ENCODE measurements at places on chromosomes 5 and 9.
A peak's percentile ranks its signal among the peaks of the same experiment; 100 is the strongest.

DNA sequence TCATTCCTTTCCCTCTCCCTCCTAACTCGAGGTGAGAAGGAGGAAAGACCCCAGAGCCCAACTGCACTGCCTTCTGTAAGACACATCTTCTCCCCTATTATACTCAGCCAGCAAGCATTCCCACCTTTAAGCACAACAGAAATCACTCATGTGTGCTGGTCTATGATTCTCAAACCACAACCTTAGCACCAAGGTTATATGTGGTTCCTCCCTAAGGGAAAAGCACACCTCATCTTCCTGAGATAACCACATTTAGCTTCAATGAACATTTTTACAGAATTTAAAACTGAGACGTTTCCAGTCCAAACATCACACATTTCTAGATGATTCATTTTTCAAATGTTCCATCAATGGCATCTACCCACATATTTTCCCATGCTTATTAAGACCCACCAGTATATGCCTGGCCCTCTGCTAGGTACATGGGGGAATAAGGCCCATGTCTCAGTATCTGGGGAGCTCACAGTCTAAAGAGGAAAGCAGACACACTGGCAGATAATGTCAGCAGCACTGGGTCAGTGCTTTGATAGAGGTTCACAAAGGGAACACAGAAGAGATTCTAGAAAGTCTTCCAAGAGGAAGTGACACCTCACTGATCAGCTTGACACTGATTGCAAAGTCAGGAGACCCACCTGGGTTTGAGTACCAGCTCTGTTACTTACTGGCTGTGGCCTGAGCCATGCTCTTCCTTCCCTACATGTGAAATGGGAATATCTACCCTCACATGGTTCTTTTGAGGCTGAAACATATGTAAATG, 245.4 kb downstream of the DENND1A start:
- no peak for DNase-seq

- peak; percentile 29 for DNase-seq
These were observed 25.3 kb upstream of the LRRTM2 start for GRCh38 chr5:138900281-138900965.

DNA sequence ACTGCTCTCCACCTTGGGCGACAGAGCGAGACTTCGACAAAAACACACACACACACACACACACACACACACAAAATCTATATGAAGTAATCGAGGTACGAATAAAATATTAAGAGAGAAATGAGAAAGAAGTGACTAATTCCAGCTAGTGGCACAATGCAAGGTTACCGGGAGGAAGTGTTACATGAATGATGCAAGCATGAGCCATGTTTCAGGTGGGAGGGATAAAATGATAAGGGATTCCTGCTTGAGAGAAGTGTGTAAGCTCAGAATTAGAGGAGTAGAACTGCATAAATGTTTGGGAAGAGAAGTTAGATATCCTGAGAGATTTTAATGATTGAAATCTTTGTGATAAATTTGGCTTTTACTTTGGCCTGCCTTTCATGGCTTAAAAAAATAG, 18.8 kb downstream of the HAPLN1 start:
- no peak for DNase-seq

- DNase-seq = no peak
These were observed 102.5 kb upstream of the CDH10 start for GRCh38 chr5:24747327-24747726.

DNA sequence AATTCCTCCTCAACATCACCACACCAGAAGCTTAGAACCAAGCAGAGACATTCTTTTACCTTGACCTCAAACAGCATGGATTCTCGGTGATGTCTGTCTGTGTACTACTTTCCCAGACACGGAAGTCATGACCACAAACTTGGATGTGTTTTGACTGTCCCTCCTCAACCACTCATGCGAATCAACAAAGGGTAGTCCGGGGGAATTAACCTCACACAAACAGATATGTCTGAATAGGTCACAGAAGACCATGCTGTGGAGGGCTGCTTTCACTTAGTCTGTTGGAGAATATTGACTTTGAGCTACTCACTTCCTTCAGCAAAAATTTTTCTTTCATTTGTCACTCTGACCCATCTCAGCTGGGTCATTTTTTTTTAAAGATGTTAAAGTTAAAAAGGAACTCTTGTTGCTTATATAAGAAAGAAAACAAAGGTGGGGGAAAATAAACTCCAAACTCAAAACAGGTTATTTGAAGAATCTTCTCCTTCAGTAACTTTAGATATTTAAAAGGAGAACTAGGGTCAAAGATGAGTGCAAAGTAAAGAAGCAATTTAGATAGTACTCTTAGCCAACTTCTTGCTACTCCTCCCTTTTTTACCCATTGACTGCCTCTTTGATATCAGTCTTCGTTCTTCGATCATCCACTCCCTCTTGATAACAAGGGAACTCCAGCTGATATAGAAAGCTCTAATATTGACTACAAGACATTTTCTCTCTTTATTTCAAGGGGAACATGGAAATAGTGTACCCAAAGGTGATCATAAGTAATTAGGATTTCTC, 343.4 kb upstream of the CDH6 start:
- DNase-seq = no peak

DNA sequence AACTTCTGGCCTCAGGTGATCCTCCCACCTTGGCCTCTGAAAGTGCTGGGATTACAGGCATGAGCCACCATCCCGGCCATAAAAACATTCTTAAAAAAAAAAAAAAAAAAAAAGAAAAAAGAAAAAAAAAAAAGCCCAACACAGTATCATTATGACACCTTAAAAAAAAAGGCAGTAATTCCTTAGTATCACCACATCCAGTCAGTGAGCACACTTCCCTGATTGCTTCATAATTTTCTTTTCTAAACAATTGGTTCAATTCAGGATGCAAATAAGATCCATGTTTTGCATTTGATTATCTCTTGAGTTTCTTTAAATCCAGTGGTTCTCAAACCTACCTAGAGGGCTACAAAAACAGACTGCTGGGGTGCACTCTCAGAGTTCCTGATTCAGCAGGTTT, 182.5 kb downstream of the CDK5RAP2 start:
- no peak for DNase-seq

DNA sequence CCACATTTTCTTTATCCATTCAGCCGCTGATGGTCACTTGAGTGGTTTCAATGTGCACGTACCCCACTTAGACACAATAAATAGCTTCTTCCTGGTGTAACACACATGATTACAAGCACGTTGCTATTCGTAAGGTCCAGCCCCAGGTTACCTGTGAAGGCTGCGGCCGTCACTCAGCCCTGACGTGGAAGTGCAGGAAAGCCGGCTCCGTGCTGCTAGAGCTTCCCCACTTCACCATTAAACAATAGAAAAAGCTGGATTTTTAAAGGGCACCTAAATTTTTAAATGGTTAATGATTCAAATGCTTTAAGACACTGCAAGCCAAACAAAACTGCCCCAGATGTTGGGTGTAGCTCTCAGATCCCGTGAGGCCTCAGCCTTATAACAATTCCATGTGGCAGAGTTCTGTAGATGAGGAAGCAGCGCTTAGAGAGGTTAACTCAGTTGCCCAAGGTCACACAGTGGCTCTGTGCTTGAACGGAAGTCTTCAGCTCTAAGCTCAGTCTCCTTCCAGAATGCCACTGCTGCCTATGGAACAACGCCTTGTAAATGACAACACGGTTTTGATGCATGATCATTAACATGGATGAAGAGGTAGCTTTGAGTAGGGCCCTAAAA, 125.7 kb downstream of the COL23A1 start:
- no peak for DNase-seq

DNA sequence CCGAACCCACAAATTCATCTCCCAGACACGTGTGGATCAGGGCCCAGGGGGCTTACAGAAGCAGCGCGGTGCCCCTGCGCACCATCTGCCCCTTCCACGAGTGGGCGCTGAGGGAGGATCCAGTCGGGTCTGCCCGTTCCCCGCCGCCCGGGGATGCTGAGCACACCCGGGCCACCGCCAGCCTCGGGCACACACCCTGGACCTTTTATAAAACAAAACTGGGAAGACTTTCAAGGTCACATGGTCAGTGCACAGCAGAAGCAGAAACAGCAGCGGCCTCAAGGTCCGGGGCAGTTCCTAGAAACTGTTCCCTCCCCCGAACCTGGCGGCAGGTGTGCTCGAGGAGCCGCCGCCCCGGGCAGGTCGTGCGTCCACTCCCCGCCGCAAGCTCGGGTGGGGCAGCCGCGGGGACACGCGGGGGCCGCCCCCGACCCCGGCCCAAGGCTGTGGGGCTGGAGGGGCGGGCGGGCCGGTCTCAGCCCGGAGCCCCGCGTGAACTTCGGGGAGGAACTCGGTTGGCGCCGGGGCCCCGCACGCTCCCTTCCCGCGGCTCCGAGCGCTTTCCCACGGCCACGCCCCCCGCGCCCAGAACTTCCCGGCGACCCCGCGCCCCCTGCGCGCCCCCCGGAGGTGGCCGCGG, 633 bp upstream of the PPP1R26 start:
- DNase-seq = no peak

DNA sequence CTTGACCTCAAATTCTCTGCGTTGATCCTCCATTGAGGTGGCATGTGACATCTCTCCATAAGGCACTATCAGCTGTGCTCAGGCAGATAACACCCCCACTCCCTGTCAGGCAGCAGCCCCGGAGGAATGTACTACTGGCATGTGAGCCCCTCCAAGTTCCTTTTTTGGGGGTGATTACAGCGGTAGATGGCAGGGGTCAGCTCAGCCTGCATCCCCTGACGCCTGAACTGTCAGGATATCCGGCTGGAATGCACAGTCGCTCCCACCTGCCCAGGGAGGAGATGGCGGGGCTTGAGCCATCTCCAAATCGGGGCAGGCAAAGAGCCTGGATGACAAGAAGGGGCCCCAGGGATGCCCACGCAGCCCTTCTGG, 40.8 kb downstream of the FAM78A start:
- DNase-seq = no peak

DNA sequence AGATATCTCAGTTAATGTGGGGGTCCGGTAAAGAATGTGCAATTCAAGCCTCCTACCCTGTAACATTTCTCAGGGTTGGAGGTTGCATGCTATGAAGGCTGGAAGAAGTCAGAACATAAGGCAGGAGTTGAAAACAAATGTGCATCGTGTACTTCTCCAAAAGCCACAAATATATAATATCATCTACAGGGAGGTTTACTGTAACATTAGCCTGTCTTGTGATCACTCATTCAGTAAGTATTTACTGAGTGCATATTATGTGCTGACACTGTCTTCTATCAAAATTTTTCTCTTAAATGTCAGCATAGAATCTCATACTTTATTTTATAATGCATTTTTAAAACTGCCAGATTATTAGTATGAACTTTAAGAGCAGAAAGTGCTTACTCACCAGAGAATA, 105.6 kb upstream of the ZNF366 start:
- DNase-seq = no peak

GRCh38 chr5:147699496-147700088, 82.9 kb downstream of the JAKMIP2 start:
- no peak for DNase-seq

DNA sequence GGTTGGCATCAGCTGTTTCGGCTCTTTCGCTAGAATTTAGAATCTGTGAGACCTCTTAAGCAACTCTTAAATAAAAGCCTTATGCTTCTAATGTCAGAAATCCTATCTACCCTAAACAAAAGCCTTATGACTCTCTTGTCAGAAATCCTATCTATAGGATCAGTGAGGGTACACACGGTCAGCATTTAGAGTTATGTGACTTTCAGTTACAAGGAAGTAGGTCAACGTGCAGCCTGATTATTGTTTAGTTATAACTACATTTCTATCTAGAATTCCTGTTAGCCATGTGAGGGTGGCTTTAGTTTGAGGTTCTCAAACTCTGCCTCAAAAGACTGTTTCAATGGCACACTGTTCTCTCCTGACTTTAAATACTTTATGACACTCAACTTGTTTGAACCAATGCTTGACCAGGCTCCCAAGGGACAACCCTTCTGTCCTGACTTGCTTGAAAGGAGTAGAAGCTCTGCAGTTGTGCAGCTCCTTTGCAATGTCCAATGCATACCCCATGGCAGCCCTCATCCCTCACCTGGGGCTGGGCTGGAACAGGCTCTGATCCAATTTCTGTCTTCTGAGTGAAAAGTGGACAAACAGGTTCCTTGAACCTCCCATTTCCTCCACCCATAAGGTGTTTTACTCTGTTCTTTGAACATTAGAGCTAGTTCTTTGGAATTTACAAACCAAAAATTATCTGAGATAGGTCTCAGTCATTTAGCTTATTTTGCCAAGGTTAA, 251.6 kb upstream of the PIK3R1 start:
- DNase-seq = no peak

DNA sequence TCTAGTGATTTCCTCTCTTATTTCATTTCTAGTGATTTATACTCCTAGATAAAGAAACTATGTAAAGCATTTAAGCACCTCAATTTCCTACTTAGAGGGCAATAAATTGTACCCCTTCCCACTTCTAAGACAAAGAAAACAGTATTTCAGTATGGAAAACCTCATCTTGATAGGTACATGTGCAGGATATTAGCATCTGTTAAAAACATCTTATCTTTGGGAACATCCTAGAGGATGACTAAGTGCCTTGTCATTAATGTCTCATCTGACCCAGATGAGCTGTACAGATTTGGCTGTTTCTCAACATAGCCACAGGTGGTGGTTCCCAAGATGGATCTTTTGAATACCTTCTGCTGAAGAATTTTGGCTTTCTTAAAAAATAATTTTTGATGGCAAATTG, 5.7 kb downstream of the MEGF10 start:
- DNase-seq = no peak

DNA sequence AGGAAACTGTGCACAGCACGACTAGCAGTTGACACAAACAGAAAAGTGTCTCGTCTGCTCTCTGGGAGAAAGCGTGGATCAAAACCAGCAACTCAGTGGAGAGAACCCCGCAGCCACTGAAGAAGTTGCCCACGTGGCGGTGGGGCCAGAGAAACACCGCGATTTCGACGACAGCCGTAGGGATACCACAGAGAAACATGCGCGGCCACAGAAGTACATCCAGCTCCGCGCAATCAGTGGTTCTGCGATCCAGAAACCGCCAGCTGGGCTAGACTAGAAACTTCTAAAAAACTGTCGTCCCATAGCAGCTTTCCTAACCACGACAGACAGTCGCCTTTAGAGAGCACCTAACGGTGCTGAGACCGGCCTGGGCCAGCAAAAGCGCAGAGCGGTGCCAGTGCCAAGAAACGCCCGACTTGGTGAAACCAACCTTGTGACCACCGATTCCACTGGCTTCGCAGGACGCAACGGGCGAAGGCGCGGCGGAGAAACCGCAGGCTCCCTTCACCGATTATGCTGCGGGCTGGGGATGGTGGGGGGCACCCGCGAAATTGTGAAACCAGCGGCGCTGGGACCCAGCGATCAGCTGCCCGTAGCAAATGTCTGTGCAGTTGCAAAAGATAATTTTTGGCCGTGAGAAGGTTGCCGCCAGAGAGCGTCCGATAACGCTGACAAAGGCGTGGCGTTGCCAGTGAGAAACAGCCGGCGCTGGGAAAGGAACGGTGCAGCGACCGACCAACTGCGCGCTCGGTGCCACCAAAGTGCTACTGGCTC, 2.7 kb upstream of the ANXA2R start:
- no peak for DNase-seq

GRCh38 chr5:120388016-120388781, 75.9 kb upstream of the PRR16 start:
- DNase-seq = no peak

DNA sequence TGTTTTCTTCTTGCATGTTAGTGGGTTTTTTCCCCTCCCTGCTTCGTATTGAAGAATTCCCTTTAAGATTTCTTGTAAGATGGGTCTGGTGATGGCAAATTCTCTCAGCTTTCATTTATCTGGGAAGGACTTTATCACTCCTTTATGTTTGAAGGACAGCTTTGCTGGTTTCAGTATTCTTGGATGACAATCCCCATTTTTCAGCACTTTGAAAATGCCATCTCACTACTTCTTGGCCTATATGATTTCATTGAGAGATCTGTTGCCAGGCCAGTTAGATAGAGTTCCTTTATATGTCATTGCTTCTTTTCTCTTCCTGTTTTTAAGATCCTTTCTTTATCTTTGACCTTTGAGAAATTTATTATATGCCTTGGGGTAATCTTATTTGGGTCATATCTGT, 106.3 kb downstream of the KDM4C start:
- DNase-seq = no peak

- DNase-seq = no peak
These were observed 39.9 kb downstream of the EDIL3 start for GRCh38 chr5:84344788-84345187.

Data from 8988T (cell line).